ENCODE measurements at places on chromosomes 4 and X. TPM values are rescaled to one million over a fixed set of nuclear protein-coding genes. Genes with fewer than 3 reads are reported as not detected.

Gene TEC
- total RNA-seq = 1.7 TPM

Gene C4orf50
- total RNA-seq = not detected

Gene BST1
- total RNA-seq = 2.6 TPM

- no peak for DNase-seq
These were observed 102.1 kb upstream of the SCML1 start for GRCh38 chrX:17635231-17635630.

GRCh38 chr4:103947617-103948016, 227.8 kb upstream of the TACR3 start:
- no peak for DNase-seq

- DNase-seq = no peak
These were observed 1072.8 kb downstream of the PDHA2 start for GRCh38 chr4:96912716-96913115.

Gene TDO2
- total RNA-seq = not detected

GRCh38 chrX:111568817-111569216, 57.4 kb downstream of the SERTM2 start:
- no peak for DNase-seq

DNA sequence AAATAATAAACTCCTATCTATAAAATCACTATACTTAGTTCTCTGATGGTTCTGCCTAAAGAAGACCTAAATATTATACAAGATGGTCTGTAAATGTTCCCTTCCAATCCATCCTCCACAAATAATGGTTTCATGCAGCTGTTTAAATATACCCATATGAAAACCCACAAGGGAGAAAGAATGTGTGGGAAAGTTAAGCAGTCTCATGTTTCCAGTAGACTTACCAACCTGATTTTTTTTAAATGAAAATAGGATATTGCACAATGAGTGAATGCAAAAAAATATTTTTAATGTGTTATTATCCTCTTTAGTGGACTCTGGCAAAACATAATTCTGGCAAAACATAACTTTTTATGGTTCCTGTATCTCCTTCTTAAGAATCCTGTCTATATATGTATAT, 23.3 kb downstream of the CAMK2D start:
- no peak for DNase-seq

DNA sequence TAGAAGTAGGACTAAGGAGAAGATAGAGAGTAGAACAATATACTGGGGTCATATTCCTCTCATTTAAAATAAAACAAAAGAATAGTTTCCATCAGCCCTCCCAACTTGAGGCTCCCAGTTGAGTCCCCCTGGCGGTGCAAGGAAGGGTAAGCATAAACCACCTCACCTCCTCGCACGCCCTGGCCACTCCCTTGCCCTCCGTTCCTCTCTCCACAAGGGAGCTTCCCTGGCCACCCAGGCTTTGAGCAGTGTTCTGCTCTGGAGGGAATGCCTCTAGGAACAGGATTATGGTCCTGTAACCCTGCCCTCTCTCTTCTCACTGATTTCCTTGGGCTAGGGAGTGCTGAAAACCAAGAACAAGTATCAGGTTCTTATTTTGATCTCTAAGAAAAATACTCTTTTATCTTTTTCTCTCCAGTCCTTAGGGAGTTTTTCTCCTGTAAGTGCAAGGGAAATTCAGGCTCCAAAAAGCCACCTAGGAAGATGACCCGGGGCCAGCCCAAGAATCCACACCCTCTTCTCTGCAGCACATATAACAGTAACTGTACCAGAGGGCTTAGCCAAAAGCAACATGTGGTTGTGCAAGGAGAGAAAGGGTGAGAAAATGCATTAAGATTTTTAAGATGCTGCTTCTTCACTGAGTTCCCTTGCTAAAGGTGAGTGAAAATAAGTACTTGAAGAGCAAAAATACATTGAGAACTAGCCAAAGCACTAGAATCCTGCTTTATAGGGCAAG, 69.9 kb downstream of the USP38 start:
- no peak for DNase-seq

Gene FAAH2
- not detected for total RNA-seq

DNA sequence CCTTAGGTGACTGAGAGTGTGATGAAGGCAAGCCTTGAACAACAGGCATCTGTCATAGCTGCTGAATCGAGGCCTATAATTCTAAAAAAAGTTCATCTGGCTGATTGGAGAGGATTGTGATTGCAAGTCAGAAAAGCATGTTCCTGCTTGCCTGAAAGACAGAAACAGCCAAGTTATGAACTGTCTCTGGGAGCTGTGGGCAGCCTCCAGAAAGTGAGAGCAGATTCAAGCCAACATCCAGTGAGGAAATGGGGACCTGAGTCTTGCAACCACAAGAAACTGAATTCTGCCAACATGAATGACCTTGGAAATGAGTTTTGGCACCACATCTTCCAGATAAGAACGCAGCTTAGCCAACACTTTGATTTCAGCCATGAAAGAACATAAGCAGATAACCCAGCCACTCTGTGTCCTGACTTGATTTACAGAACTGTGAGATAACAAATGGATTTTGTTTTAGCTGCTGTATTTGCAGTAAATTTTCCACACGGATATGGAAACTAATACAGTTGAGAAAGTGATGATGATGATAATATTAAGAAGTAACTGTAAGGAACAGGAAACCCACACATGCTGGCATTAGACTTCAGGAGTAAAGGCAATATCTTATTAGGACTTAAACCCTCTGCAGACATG, 240.3 kb upstream of the NDST3 start:
- no peak for DNase-seq

- DNase-seq = peak; percentile 58
These were observed 39.5 kb upstream of the CD40LG start for GRCh38 chrX:136608295-136608933.

- no peak for DNase-seq
These were observed 155.4 kb downstream of the GPM6A start for GRCh38 chr4:175656649-175657048.

GRCh38 chrX:131854581-131854980, 168.5 kb upstream of the STK26 start:
- DNase-seq = no peak

DNA sequence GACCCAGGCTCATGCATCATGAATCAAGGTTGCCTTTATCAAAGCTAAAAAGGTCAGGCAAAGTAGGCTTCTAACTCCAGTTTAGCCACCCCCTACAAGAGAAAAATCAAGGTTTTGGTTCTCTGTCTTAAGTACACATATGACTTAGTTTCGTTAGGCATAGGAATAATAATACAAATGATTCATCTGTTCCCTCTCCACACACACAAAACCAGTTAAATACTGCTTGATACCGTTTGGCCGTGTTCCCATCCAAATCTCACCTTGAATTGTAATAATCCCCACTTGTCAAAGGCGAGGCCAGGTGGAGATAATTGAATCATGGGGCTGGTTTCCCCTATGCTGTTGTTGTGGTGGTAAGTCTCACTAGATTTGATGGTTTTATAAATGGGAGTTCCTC, 226.2 kb downstream of the HS6ST2 start:
- DNase-seq = no peak

DNA sequence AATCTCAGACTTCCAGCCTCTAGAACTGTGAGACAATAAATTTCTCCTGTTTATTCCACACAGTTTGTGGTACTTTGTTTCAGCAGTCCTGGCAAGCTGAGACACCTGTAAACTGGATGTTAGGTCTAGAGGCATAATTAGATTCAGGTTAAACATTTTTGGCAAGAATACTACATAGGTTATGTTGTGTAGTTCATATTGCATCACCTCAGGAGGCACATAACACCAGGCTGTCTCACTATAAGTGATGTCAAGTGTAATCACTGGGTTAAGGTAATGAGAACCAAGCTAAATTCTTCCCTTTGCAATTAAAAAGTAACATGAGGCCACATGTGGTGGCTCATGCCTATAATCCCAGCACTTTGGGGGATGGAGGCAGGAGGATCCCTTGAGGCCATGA, 214.2 kb downstream of the ZNF674 start:
- no peak for DNase-seq

- no peak for DNase-seq
These were observed 6.9 kb downstream of the FABP2 start for GRCh38 chr4:119315036-119315435.

Gene MAOA
- total RNA-seq = 116 TPM

DNA sequence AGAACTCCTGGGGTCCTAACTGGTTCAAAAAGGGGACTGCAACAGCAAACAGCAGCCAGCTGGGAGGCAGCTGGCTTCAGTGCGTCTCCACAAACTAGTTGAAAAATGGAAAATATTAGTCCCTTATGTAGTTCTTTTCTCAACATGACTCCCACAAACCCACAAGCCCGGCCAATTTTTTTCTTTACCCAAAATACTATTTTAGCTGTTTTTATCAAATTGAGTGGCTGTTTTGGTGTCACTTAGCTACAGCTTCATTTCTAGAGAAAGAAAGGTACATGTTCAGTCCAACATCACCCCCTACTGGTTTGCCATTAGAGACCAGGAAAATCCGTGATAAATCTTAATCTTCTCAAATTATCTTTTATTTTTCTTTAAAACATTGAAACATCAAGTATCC, 97.2 kb downstream of the GUCY2F start:
- DNase-seq = no peak

Gene SLIT2
- total RNA-seq = 10.2 TPM

GRCh38 chrX:133440081-133440796, 24.9 kb upstream of the GPC4 start:
- no peak for DNase-seq

Gene FGA
- 0.46 TPM for total RNA-seq

GRCh38 chr4:113587640-113588275, 173.8 kb downstream of the CAMK2D start:
- no peak for DNase-seq

Gene GRPR
- total RNA-seq = 0.13 TPM

DNA sequence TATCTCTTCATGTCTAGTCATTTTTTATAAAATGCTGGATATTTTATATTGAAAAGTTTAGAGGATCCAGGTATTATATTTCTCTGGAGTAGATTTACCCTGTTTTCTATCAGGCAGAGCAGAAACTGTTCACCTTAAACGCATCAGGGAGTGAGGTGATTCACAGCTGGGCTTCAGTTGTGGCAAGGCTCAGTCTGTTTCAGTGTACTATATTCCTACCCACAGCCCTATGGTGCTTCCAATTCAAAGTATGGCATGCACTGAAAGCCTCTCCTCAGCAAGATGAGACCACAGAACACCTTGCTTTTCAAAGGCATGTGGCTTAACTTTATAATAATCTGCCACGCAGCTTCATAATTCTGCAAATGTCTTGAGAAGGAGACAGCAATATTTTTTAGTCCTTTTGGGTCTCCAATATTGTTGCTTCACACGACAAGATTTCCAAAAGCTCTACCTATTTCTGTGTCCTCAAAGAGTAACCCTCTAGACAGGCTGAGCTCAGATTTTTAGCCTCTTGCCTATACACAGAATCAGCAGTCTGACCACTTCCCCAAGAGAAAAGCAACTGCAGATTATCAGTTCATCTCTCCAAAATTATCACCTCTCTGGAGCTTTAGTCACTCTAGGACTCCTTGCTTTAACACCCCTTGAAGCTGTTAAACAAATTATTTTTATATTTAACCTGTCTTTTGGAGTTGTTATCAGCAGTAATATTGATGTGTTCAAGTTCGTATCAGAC, 24.4 kb downstream of the PRDM5 start:
- DNase-seq = no peak

GRCh38 chrX:47637546-47638195, 7.9 kb upstream of the CFP start:
- DNase-seq = peak; percentile 68

GRCh38 chrX:40844471-40844870, 109.1 kb upstream of the MED14 start:
- no peak for DNase-seq

DNA sequence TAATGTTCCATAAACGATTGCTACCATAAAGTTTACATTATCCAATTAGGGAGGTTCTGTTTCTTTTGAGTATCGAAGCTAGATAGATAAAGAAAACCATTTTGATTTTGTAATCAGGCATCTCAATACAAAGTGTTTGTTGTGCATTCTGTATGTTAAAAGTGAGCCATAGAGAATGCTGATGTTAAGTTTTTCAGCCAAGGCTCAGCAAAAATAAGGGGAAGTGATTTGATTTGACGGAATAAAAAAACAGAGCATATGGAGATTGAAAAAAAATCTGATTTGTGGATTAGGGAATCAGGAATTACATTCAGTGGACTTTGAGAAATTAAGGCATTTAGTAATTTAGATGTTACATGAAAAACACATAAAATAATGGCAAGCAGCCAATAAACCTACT, 314.8 kb downstream of the PPP3CA start:
- no peak for DNase-seq

DNA sequence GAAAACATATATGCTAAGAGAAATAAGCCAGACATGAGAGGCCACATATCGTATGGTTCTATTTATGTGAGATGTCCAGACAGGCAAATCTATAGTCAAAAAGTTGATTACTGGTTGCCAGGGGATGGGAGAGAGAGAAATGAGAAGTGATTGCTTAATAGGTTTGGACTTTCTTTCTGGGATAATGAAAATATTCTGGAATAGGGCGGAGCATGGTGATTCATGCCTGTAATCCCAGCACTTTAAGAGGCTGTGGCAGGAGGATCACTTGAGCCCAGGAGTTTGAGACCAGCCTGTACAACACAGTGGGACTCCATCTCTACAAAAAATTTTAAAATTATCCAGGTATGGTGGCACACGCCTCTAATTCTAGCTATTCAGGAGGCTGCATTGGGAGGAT, 22.4 kb downstream of the RBM47 start:
- DNase-seq = no peak

DNA sequence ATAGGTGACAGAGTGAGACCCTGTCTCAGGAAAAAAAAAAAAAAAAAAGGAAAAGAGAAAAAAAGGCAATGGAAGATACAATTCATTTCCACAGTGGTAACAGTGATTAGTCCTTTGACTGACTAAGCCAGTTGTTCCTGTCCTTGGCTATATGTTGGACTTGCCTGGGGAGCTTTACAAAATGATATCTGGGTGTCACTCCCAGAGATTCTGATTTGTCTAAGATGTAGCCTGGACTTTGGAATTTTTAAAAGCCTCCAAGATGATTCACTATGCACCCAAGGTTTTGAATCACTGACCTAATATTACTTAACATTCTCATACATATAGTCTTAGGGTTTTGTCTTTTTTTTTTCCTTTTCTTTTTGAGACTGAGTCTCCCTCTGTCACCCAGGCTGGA, 16.9 kb downstream of the HELQ start:
- DNase-seq = no peak

DNA sequence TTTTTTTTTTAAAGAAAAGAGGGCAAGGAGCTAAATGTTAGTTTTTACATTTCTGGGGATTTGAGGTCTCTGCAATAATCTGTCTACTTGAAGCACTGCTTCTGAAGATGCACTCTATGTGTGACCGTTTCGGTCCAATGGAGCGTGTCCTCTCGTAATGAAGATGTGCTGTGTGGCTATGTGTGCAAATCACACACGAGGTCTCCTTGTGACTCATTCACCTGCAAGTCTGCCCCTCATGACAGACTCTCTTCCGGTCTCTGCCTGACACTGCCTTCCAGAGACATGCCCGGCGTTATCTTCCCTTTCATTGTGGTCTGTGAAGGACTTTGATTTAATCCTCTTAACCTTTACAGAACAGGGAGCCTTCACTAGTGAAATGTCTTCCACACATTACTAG, 84.3 kb downstream of the TRAM1L1 start:
- no peak for DNase-seq
